Activated T-cell treated with anti-CD3 and anti-CD28 coated beads for 48 hours (primary cell): ENCODE measurements at places on chromosomes 6 and 20.

GRCh38 chr6:29943053-29943966, 978 bp downstream of the HLA-A start:
- no peak for DNase-seq

DNA sequence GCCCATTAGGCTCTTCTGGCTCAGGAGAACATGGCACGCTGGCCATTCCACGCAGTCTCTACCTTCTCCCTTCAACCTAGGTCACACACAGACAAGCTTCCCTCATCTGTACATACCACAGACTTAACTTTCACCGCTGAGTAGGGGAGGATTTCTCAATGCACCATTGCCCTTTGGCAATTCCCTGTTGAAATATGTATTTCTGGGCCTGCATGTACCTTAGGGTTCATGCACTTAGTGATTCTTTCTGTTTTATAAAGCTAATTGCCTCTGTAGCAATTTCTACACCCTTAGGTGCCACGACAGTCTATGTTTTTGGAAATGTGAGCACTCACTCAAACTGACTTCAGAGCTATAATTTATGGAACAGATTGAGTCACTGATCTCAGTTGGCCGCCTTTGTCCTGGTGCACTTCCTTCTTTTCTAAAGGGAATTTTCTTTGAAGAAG, 253.8 kb upstream of the PRDM1 start:
- DNase-seq, result no peak

GRCh38 chr6:144657691-144658090, 372.6 kb downstream of the UTRN start:
- DNase-seq, result no peak

- no peak for DNase-seq
Measured at GRCh38 chr20:16284385-16285100, 288.7 kb downstream of the KIF16B start.

DNA sequence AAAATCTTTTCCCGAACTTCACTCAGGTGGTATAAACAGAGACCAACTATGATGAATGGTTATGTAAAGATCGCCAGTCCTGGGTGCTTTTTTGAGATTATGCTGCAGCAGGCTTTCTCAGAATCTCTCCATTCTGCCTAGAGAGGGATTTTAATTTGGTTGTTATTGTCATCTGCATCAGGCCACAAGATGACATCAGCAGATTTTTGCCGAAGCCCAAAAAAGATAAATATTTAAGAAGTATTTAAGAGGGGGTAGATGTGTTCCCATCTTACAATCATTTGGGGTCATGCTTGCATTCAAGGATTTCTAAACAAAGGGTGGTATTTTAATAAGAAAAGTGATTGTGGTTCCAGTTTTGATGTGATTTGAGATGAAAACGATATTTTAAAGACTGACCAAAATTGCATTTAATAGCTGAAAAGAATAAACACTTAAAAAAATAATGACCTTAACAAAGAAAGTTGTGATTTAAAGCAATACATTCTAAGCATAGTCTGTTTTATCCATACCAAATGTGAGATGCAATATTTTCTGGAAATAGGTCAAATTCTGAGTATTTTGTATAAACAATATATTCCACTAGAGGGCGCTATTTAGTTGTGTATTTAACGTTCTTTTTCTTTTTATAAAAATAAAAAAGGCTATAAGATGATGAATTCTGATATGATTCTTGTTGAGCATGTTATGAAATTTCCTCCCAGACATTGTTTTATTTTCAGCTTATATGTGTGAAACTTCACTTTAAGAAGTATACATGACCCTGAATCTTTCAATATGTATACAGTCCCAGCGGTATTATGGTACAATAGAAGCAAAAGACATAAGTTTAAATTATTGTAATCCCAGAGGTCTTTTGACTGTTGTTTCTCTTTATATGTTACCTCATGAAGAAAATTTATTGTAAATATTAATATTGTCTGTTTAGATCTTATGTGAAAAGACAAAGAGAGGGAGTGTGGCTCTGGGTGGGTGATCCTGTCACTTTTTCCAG, 51.0 kb upstream of the ZFP64 start:
- DNase-seq, result no peak

GRCh38 chr6:111610548-111611172, 5.0 kb upstream of the TRAF3IP2 start:
- no peak for DNase-seq

DNA sequence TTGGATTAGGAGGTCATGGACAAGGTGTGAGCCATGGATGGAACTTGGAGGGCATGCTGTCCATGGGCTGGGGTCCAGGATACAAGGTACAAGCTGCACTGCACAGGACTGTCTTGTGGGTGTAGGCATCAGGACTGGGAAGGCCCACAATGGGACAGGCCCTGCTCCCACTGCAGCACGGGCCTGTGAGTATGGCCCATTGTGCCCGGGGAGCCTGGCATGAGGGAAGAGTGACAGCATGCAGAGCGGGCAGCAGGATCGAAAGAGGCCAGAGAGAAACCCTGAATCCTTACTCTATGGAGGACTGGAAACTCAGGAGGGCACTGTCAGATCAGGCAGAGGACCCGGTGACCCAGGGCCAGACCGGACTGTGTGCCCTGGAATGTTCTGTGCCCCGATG, 211.3 kb downstream of the PREX1 start:
- DNase-seq, result no peak
